ENCODE measurements at places on chromosomes 7 and 10.

DNA sequence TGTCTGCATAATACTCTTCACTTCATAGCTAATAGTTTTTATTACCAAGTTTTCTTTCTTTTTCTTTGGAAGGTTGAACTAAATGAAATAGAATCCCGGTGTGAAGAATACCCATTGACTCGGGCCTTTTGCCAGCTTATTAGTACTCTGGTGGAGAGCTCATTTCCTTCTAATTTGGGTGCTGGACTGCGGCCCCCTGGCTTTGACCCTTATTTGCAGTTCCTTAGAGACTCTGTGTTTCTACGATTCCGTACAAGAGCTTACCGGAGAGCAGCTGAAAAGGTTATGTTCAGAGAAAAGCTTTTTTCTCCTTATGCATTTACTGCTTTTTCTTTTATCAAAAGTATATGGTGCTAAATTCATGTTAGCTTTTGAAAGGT, 40.2 kb downstream of the NUP205 start:
- H3K27ac ChIP-seq: no peak overlapping the region
- H3K27me3 ChIP-seq: no peaks in the 10 kb centered on the region
- no peak for DNase-seq
- H3K4me1 ChIP-seq: no peaks in the 10 kb centered on the region
- H3K4me3 ChIP-seq: no peak overlapping the region

- H3K27ac ChIP-seq: peak overlapping the region; percentile 88
- H3K27me3 ChIP-seq: no peaks in the 10 kb centered on the region
- H3K4me1 ChIP-seq: peaks cover 21% of the 10 kb centered on the region
Measured at GRCh38 chr10:114662646-114663217, 4.7 kb upstream of the ABLIM1 start.

GRCh38 chr10:123870260-123870659, 21.3 kb downstream of the CPXM2 start:
- DNase-seq: no peak
- no peaks in the 10 kb centered on the region for H3K36me3 ChIP-seq
- no peak overlapping the region for H3K4me3 ChIP-seq

DNA sequence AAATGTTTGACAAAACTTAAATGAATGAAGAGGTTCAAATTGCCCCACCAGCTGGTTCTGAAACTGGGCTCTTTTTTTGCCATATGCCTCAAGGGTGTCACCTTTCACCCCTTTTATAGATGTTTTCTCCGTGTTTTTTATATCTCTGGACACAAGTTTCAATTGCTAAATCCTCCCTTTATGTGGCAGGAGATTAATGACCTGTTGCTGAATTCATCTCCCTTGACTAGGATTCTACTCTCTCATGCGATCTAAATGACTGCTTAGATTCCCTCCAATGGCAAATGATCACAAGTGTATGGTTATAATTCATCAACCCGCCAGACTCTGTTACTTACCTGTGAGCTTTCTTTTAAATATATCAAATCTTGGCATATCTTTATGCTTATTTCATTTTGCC, 677.0 kb upstream of the POT1 start:
- no peaks in the 10 kb centered on the region for H3K36me3 ChIP-seq
- H3K4me3 ChIP-seq: no peak overlapping the region
- no peak for DNase-seq
- H3K27ac ChIP-seq: no peak overlapping the region

GRCh38 chr7:127290116-127290655, 37.4 kb upstream of the GRM8 start:
- no peaks in the 10 kb centered on the region for H3K36me3 ChIP-seq
- DNase-seq: no peak
- no peak overlapping the region for H3K27ac ChIP-seq
- no peak overlapping the region for H3K4me3 ChIP-seq
- H3K27me3 ChIP-seq: peaks cover 6% of the 10 kb centered on the region

DNA sequence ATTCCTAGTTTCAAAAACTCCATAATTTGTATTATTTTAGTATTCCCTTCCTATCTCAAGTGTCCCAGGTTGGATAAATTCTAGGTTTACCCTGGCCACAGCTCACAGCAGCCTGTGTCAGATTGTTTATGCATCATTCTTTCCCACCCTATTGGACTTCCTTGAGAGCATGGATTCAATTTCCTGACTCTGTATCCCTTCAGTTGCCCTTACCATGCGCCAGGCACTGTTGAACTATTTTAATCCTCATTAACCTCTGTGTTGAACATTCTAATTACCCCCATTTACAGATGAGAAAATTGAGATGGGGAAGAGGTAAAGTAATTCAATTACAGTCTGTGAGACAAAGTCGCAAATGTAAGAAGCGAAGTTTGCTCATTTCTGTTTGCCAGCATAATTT, 58.8 kb downstream of the STEAP1B start:
- no peak overlapping the region for H3K4me3 ChIP-seq
- H3K36me3 ChIP-seq: peaks cover 4% of the 10 kb centered on the region
- peaks cover 33% of the 10 kb centered on the region for H3K4me1 ChIP-seq
- no peak for DNase-seq
- H3K27ac ChIP-seq: no peak overlapping the region
- no peaks in the 10 kb centered on the region for H3K27me3 ChIP-seq

GRCh38 chr7:11748884-11749283, 83.1 kb downstream of the THSD7A start:
- no peak overlapping the region for H3K4me3 ChIP-seq
- H3K27me3 ChIP-seq: no peaks in the 10 kb centered on the region
- no peaks in the 10 kb centered on the region for H3K4me1 ChIP-seq
- no peak overlapping the region for H3K27ac ChIP-seq

- peaks cover 4% of the 10 kb centered on the region for H3K27me3 ChIP-seq
- peaks cover 12% of the 10 kb centered on the region for H3K4me1 ChIP-seq
- H3K27ac ChIP-seq: no peak overlapping the region
- H3K4me3 ChIP-seq: no peak overlapping the region
Measured at GRCh38 chr7:73876973-73877372, 16.0 kb downstream of the TMEM270 start.

DNA sequence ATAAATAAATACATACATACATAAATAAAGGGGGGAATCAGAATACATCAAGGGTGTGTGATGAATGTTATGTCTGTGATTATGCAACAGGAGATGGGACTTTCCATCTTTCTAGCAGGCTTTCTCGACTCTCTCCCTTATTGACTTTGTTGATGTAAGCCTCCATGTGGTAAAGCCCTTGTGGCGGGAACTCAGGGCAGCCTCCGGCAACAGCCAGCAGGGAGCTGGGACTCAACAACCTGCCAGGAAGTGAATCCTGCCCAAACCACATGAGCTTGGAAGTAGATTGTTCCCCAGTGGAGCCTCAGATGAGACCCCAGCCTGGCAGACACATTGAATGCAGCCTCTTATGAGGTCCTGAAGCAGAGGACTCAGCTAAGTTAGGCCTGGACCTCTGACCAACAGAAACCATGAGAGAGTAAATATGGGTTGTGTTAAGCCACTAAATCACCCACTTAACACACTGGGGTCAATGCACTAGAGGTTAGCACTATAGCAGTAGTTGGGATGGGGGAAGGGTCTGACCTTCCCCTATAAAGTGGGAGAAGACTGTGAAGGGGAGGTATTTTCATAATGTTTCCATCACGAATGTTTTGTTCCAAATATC, 104.0 kb downstream of the JCAD start:
- peaks cover 8% of the 10 kb centered on the region for H3K36me3 ChIP-seq
- DNase-seq: no peak
- H3K4me3 ChIP-seq: no peak overlapping the region
- peaks cover 46% of the 10 kb centered on the region for H3K4me1 ChIP-seq

DNA sequence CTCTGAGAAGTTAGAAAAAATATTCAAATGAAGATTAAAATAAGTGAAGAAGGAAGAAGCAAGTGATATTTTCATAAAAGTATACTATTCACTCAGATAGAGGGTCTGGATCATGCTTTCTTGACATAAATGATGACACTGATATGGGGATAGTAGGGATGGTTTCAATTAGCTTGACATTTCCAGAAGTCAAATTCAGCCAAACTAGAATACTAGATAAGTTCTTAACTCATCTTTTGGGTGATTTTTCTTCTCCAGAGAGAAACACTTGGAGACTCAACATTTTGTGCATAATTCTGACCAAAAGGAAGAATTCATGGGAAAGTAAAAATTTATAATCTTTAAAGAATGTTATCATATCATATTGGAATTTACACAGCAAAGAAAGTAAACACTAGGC, 152.0 kb upstream of the LRGUK start:
- H3K27ac ChIP-seq: no peak overlapping the region
- H3K4me1 ChIP-seq: peaks cover 14% of the 10 kb centered on the region
- H3K36me3 ChIP-seq: peaks cover 5% of the 10 kb centered on the region
- H3K4me3 ChIP-seq: no peak overlapping the region
- no peaks in the 10 kb centered on the region for H3K27me3 ChIP-seq

GRCh38 chr10:98446151-98446660, 529 bp downstream of the HPS1 start:
- peak overlapping the region; percentile 86 for H3K4me3 ChIP-seq
- H3K27me3 ChIP-seq: no peaks in the 10 kb centered on the region
- peaks cover 6% of the 10 kb centered on the region for H3K4me1 ChIP-seq
- peak overlapping the region; percentile 78 for H3K27ac ChIP-seq
- DNase-seq: no peak

GRCh38 chr7:155495440-155496248, 37.7 kb downstream of the EN2 start:
- H3K27ac ChIP-seq: no peak overlapping the region
- peaks cover 5% of the 10 kb centered on the region for H3K4me1 ChIP-seq
- H3K4me3 ChIP-seq: no peak overlapping the region
- no peaks in the 10 kb centered on the region for H3K36me3 ChIP-seq
- no peak for DNase-seq

DNA sequence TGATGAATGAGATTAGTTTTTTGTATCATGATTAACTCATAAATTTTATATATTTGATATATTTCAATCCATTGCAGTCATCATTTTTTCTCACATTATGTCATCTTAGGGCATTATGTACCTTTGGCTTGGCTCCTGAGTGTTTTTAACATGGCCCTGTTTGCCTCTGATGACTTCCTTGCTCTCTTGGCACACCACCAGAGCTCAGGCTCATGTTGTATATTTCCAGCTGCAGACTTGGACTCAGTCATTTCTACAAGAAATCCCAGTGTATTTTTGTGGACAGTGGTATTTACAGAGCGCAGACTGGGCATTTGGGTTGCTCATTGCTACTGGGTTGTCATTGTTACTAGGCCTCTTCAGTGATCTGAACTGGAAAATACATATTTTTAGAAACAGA, 188.5 kb downstream of the ADRA2A start:
- no peak for DNase-seq
- peaks cover 7% of the 10 kb centered on the region for H3K27me3 ChIP-seq
- no peak overlapping the region for H3K27ac ChIP-seq

GRCh38 chr7:41887416-41887815, 184.5 kb upstream of the INHBA start:
- no peaks in the 10 kb centered on the region for H3K36me3 ChIP-seq
- no peaks in the 10 kb centered on the region for H3K4me1 ChIP-seq
- H3K27ac ChIP-seq: no peak overlapping the region

GRCh38 chr7:157687845-157688532, 351.2 kb downstream of the DNAJB6 start:
- DNase-seq: no peak
- no peak overlapping the region for H3K27ac ChIP-seq
- peaks cover 68% of the 10 kb centered on the region for H3K27me3 ChIP-seq
- H3K4me3 ChIP-seq: peak overlapping the region; percentile 68
- H3K36me3 ChIP-seq: no peaks in the 10 kb centered on the region

DNA sequence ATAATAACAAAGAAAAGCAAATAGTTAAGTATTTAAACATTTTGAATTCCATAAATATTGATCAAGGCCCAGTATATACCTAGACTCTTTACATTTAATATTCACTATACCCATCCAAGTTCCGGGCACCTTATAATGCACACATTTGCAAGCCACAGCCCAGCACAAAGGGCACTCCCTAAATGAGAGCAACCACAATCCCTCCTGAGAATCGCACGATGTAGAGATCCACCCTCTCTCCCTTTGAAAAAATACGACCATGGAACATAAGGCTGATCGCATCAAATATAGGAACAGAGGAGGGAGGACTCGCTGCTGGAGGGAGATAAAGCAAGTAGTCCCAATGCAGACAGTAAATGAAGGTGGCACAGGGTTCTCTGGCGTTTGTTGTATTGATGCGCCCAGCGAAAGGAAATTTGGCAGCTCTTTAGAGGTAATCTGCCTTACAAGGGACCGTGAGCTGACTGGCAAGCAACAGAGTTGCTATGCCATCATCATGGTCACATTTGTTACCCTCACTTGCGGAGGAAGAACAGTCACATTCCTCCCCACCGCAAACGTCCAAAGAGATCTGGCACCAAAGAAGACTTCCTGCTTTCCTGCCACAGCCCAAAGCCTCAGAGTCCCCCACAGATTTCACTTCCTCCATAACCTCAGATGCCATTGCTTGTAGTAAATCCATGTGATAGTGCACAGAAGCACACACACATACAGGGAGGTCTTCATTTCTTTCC, 16.1 kb upstream of the TAS2R40 start:
- H3K4me3 ChIP-seq: no peak overlapping the region
- DNase-seq: no peak
- H3K27ac ChIP-seq: no peak overlapping the region

DNA sequence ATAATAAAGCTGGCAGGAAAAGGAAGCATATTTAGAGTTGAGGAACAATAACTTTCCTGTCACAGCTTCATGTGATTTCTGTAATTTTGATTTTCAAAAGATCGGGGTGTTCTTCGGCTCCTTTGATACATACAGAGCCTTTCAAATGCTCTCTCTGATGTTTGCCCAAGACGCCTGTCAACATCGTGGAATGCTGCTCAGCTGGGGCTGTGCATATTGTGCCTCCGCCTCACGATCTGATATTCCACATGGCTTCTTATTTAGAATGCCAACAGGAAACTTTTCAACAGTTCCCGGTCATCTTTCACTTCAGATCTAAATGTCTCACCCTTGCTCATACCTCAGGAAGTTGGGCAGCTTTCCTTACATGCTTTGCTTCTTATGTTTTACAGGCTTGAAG, 7.3 kb downstream of the NPY start:
- no peak overlapping the region for H3K4me3 ChIP-seq
- peaks cover 5% of the 10 kb centered on the region for H3K4me1 ChIP-seq
- H3K27ac ChIP-seq: no peak overlapping the region
- peaks cover 38% of the 10 kb centered on the region for H3K27me3 ChIP-seq
- H3K36me3 ChIP-seq: no peaks in the 10 kb centered on the region

GRCh38 chr7:152180587-152180986, 155.1 kb downstream of the GALNT11 start:
- H3K4me3 ChIP-seq: no peak overlapping the region
- peaks cover 49% of the 10 kb centered on the region for H3K36me3 ChIP-seq
- H3K27me3 ChIP-seq: no peaks in the 10 kb centered on the region
- DNase-seq: no peak
- H3K4me1 ChIP-seq: no peaks in the 10 kb centered on the region

- H3K27me3 ChIP-seq: no peaks in the 10 kb centered on the region
- DNase-seq: no peak
- no peak overlapping the region for H3K4me3 ChIP-seq
Measured at GRCh38 chr10:23088609-23089008, 6.8 kb upstream of the MSRB2 start.

All from type B pancreatic cell (in vitro differentiated cells).